T-helper 2 cell treated with Interferon-gamma antibody and Interleukin-4, amounts not matched to agents 5 μg/mL and 100 μg/mL, for 36 hours (primary cell): ENCODE measurements at places on chromosomes 3 and 15.

- peaks cover 32% of the 10 kb centered on the region for H3K36me3 ChIP-seq
- no peak for DNase-seq
- H3K4me3 ChIP-seq: no peak overlapping the region
- H3K27ac ChIP-seq: no peak overlapping the region
Measured at GRCh38 chr3:136186846-136187245, 9.3 kb downstream of the MSL2 start.

GRCh38 chr3:55061720-55062034 lies 133.8 kb upstream of the LRTM1 start:
- no peak overlapping the region for H3K27ac ChIP-seq
- H3K4me3 ChIP-seq: no peak overlapping the region
- no peak for DNase-seq
- no peaks in the 10 kb centered on the region for H3K27me3 ChIP-seq
- no peaks in the 10 kb centered on the region for H3K36me3 ChIP-seq
- H3K4me1 ChIP-seq: no peaks in the 10 kb centered on the region

DNA sequence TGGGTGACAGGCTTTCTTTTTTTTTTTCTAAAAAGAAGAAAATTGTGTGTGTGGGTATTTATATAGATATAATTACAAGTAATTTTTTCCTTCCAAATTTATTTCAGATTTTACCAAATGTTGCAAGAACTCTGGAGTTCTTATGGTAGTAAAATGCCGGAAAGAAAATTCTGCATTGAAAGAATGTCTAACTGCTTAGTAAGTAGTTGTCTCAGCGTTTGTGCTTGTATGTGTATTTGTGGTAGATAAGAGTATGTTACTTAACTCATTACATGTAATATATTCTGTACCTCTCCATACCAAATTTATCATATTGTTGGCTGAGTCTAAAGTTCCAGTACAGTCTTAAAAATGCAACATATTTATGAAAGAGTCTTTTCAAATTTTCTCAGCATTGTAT lies 32.3 kb upstream of the ZCWPW2 start:
- no peaks in the 10 kb centered on the region for H3K27me3 ChIP-seq
- H3K36me3 ChIP-seq: peaks cover 22% of the 10 kb centered on the region
- H3K27ac ChIP-seq: no peak overlapping the region
- H3K4me1 ChIP-seq: peaks cover 17% of the 10 kb centered on the region
- no peak for DNase-seq

GRCh38 chr3:140207541-140207940 lies 272.6 kb downstream of the CLSTN2 start:
- H3K27me3 ChIP-seq: no peaks in the 10 kb centered on the region
- H3K27ac ChIP-seq: no peak overlapping the region
- no peak overlapping the region for H3K4me3 ChIP-seq
- H3K36me3 ChIP-seq: no peaks in the 10 kb centered on the region

DNA sequence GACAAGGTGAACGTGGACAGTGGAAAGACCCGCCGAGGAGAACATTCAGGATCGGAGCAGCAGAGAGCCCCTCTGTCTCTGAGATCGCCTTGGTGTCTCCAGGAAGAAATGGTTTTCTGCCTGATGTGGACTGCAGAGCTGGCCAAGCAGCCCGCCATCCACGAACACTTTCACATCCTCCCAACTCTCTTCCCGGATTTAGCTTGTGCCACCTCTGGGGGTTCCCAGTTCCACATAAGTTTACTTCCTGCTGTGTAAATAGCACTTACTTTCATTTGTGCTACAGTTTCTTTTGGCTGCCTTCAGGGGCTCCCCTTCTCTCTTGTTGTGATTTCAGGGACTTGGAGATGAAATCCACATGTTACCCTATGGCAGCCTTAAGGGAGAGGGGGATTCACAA lies 48.4 kb downstream of the SEMA5B start:
- DNase-seq: no peak
- no peaks in the 10 kb centered on the region for H3K36me3 ChIP-seq
- no peak overlapping the region for H3K4me3 ChIP-seq
- H3K4me1 ChIP-seq: peaks cover 22% of the 10 kb centered on the region
- peaks cover 11% of the 10 kb centered on the region for H3K27me3 ChIP-seq

DNA sequence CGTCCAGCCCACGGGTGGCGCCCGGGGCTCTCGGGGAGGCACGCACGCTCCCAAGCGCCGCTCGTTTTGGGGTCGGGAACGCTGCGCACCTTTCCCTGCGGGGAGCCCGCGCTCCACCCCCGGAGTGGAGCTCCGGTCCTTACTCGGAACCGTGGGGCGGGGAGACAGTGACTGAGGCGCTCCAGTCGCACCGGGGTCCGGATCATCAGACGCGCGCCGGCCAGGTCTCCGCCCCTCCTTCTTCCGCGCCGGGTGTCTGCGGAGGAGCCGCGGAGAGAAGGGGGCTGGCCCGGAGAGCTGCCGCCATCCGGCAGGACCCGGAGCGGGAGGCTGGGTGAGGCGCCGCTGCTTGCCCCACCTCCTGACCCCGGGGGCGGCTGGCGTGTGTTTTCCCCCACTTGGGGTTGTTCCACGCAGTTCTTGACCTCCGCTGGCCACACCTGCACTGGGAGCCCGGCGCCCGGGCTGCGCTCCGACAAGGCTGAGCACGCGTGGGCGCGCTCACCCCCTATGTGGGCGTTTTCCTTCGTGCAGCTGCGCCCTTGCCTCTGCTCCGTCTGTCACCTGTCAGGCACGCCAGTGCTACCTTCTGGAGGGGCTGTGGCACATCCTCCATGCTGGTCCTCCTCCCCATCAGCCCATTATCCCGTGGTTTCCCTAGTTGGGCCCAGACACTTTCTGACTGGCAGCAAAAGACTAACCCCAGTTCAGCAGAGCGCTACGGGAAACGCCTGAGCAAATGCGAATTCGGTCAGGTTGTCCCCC lies at the start of gene MCF2L2:
Gene MCF2L2 (minus strand): TSS at position 173 of the 765 bp plus-strand sequence. CDS start 642 bp downstream, outside the sequence.
- DNase-seq: peak; percentile 84
- peaks cover 2% of the 10 kb centered on the region for H3K36me3 ChIP-seq
- peak within 1 kb of the TSS; percentile 81 for H3K27ac ChIP-seq
- H3K4me1 ChIP-seq: peaks cover 28% of the 10 kb centered on the region
- H3K27me3 ChIP-seq: peaks cover 14% of the 10 kb centered on the region

DNA sequence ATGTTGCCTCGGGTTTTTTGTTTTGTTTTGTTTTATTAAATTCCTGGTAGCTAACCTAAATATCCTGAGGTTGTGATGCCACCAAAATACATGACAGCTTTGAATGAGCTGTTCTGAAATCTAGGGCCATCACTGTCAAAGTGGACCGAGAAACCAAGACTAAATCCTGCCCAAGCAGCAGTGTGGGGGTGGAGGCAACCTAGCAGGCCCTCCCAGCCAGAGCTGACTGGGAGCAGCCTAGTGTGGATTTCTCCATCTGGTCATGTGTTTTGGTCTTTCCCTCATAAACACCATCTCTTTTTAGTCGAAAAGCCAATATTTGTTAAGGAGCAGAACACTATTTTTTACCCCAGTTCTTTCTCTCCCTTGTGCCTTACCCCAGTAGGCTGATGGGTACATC lies 52.2 kb downstream of the LARS2 start:
- no peaks in the 10 kb centered on the region for H3K4me1 ChIP-seq
- no peak for DNase-seq
- no peak overlapping the region for H3K4me3 ChIP-seq
- peaks cover 3% of the 10 kb centered on the region for H3K36me3 ChIP-seq

- H3K36me3 ChIP-seq: peaks cover 49% of the 10 kb centered on the region
- peak within 1 kb of the TSS; percentile 93 for H3K4me3 ChIP-seq
- DNase-seq: no peak
- H3K27me3 ChIP-seq: no peaks in the 10 kb centered on the region
- H3K27ac ChIP-seq: peak within 1 kb of the TSS; percentile 88
- peaks cover 60% of the 10 kb centered on the region for H3K4me1 ChIP-seq
Measured at GRCh38 chr3:50617096-50617791, at the start of gene MAPKAPK3. MAPKAPK3 (plus strand) TSS chr3:50617151; CDS start chr3:50617566, 415 bp downstream.

DNA sequence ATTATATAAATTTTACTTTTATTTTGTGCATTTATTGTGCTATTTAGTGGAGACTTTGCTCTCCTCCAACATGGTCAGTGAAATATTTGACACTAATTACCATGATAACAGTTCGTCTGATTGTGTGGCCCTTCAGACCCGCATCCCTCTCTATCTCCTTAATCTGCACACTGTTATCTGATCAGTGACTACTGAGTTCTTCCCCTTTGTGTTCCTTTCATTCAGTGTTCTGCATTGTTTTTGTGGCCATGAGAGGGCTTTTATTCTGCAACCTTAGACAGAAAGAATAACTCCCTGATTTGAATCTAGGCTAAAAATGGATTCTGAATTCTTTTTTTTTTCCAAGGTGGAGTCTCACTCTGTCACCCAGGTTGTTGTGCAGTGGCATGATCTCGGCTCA lies 11.9 kb upstream of the FMN1 start:
- no peak overlapping the region for H3K4me3 ChIP-seq
- peaks cover 1% of the 10 kb centered on the region for H3K36me3 ChIP-seq
- peaks cover 34% of the 10 kb centered on the region for H3K4me1 ChIP-seq
- H3K27ac ChIP-seq: no peak overlapping the region

DNA sequence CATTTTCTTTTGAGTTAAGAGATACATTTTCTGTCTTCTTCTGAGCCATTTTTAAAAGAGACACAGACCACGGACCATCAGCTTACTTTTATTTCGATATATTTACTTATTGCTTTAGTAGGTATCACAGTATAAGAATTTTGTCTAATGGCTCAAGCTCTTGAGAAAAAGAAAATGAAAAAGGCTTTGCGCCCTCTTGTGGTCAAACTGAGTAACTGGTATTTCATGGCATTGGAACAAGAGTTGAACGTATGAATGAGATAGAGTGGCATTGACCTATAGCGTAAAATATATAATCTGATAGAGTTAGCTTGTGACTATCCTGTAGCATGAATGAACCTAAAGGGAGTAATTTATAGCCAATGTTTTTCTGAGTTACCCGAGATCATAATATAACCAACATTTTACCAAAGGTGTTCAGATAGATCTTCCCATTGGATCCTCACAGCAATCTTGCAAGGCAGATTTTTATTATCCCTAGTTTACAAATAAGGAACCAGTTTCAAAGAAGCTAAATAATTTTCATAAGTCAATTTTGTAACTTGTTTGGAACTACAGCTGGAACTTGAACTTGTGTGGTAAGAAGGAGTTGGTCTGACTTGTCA lies 154.6 kb downstream of the POLR2M start:
- H3K4me3 ChIP-seq: no peak overlapping the region
- peaks cover 52% of the 10 kb centered on the region for H3K27me3 ChIP-seq
- no peak overlapping the region for H3K27ac ChIP-seq
- no peak for DNase-seq

- H3K36me3 ChIP-seq: no peaks in the 10 kb centered on the region
- H3K27me3 ChIP-seq: no peaks in the 10 kb centered on the region
- no peaks in the 10 kb centered on the region for H3K4me1 ChIP-seq
- H3K27ac ChIP-seq: no peak overlapping the region
- no peak overlapping the region for H3K4me3 ChIP-seq
- DNase-seq: no peak
Measured at GRCh38 chr3:134008630-134009156, 21.0 kb downstream of the SLCO2A1 start.

- no peak overlapping the region for H3K4me3 ChIP-seq
- no peak overlapping the region for H3K27ac ChIP-seq
- no peaks in the 10 kb centered on the region for H3K36me3 ChIP-seq
- no peak for DNase-seq
Measured at GRCh38 chr3:68874551-68875348, 57.6 kb downstream of the TAFA4 start.

DNA sequence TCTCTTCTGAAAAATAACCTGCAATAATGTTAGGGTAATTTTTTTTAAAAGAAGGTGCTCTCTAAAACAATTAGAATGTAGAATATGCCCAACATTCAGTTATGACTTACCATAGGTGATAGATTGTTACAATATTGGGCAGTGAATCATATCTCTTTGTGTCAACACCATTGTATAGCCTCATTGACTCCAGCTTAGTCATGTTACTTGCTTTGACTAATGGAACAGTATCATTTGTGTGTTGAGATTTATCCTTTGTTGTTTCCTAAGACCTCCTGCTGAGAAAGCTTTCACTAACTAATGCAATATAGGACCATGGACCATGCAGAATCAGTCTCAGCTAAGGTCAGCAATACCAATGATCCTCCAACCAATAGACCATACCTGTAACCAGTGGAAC lies 1106.4 kb downstream of the SI start:
- H3K4me3 ChIP-seq: no peak overlapping the region
- no peaks in the 10 kb centered on the region for H3K36me3 ChIP-seq
- no peaks in the 10 kb centered on the region for H3K27me3 ChIP-seq

- DNase-seq: no peak
- no peak overlapping the region for H3K27ac ChIP-seq
- H3K4me1 ChIP-seq: no peaks in the 10 kb centered on the region
- H3K4me3 ChIP-seq: no peak overlapping the region
- H3K36me3 ChIP-seq: no peaks in the 10 kb centered on the region
Measured at GRCh38 chr3:65173841-65174240, 486.0 kb upstream of the ADAMTS9 start.

DNA sequence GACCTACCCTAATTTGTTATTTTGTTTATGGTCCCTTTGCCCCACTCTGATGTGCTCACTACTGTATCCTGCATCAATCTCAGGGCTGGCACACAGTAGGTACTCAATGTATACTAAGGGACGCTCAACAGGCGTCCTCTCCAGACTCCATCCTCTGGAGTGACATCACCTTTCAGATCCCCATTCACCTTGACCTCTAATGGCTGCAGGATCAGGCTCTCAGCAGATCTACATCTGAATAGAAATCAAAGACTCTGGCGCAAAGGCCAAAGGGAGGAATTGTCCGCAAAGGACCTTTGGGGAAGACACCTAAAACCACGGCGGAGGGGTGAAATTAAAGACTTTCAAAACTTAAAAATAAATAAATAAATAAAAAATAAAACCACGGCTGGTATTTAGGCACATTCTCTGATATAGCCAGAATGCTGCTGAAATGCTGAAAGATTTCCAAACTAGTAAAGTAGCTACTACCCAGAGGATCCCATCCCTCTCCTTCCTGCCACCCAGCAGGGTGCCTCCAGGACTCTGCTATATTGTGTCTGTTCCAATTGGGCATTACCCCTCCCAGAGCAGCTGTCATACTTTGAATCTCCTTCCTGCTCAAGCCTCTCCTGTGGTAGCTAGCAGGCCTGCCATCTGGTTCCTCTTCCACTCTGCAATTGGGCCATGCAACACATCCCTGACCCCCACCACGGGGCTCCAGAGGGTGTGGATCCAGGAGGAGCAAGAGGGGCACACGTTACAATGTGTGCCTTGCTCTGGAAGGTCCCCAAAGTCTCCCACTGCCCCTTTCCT lies 6.1 kb downstream of the SHF start:
- no peaks in the 10 kb centered on the region for H3K36me3 ChIP-seq
- peaks cover under 1% of the 10 kb centered on the region for H3K27me3 ChIP-seq
- peaks cover 11% of the 10 kb centered on the region for H3K4me1 ChIP-seq
- no peak overlapping the region for H3K4me3 ChIP-seq
- H3K27ac ChIP-seq: no peak overlapping the region

DNA sequence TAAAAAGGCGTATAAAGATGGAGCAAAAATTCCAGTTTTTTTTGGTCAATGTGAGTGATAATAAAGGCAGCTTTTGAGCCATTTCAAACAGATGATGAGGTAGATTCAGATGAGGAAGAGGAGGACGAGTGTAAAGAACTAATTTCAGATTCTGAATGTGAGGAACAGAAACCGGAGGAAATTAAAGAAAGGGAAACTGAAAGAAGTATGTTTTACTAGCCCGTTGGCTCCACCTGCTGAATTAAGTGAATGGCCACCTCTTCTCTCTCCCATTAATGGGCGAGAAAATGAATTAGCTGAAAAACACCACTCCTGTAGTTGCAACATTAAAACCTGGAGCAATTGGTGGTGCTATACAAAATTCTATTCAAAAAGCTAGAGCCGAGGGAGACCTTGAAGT lies 55.4 kb downstream of the CYP19A1 start:
- H3K27me3 ChIP-seq: peaks cover 22% of the 10 kb centered on the region
- DNase-seq: no peak
- peak overlapping the region; percentile 52 for H3K4me3 ChIP-seq
- H3K27ac ChIP-seq: peak overlapping the region; percentile 16
- no peaks in the 10 kb centered on the region for H3K36me3 ChIP-seq
